COR-L47 (cell line): ENCODE measurements at places on chromosomes 3 and 15.

DNA sequence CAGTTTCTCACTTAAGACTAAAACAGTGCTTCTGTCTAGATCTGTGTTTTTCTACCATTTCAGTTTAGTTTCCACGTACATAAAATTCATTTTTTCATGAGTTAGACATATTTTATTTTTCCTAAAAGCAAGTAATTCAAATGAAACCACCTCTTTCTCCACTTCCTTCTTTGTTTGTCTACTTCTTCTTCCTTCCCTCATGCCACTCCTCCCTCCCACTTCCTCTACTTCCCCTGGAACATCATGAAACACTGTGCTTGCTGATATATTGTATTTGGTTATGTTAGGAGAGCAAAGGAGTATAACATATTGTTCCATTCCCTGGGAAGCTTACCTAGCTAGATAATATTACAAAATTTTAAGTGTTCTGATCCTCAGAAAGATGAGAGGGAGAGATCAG is 36.7 kb upstream of the GOLGA8B start:
- no peak for DNase-seq

DNA sequence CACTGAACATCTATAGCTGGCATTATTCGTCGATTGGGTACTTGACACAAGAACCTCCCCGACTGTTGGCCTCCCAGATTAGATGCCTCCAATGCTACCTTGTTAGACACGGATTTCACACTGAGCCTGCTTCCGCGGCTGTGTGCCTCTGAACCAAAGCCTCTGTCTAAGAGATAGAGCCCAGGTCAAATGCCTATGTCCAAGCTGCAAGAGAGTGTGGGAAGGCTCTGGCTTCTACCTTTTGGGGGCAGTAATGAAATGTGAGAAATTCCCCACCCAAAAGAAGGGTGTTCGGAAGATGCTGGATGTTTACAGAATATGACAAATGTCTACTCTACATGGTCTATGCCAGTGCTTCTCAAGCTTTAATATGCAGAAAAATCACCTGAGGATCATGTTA is 2.0 kb upstream of the RPUSD2 start:
- peak; percentile 23 for DNase-seq

- DNase-seq, result no peak
Measured at GRCh38 chr15:70531576-70531975, 231.8 kb downstream of the UACA start.

- DNase-seq, result no peak
Measured at GRCh38 chr15:37289109-37289765, 188.9 kb upstream of the MEIS2 start.

- no peak for DNase-seq
Measured at GRCh38 chr15:59255680-59256336, 49.2 kb downstream of the LDHAL6B start.

DNA sequence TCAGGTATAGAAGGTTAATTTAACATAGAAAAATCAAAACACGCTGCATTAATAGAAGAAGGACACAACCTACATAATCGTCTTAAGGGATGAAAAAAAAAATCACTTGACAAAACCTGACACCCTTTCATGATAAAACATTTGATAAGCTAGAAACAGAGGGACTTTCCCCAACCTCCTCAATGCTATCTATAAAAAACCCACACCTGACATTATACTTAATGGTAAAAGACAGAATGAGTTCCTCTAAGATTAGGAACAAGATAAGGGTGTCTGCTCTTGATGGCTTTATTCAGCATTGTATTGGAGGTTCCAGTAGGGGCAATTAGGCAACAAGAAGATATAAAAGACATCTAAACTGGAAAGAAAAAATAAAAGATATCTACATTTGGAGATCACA is 69.9 kb upstream of the KBTBD8 start:
- no peak for DNase-seq

- no peak for DNase-seq
Measured at GRCh38 chr15:100116416-100117190, 225.2 kb downstream of the ADAMTS17 start.

DNA sequence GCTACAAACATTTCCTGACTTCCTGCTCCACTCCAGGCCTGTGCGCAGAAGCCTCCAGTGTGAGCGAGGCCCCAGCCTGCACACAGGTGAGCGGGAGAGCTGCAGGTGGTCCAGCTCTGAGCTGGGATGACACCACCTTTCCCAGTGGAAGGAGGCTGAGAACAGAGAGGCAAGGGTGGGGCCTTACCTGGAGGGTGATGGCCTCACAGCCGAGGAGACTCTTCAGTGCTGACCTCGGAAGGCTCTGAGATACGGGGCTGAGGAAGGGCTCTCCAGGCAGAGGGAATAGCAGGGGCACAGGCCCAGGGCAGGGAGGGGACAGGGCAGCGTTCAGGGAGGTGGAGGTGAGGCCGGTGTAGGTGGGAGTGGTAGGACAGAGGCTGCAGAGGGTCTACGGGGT is 70.8 kb downstream of the EFCAB12 start:
- no peak for DNase-seq

- no peak for DNase-seq
Measured at GRCh38 chr15:57922776-57923175, 142.7 kb downstream of the ALDH1A2 start.

DNA sequence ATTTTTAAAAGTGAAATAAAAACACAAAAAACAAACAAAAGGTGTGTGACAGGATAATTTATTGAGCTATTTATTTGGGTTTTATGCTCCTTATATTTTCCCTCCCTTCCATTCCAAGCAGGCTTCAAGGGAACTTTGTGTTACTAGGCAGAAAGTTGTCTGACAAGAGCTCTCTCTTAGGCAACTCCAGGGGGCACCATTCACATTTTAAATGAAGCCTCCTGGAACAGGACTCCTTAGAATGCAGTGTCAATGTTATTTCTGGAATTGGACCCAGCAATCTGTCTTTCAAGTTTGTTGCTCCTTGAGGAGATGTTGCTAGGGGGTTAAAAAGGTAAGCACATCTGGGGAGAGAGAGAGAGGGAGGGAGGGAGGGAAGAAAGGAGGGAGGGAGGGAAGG is 5.4 kb upstream of the RFX7 start:
- peak; percentile 46 for DNase-seq
